ENCODE measurements at places on chromosomes 6 and 20.

GRCh38 chr6:87919001-87919400 is 128.6 kb upstream of the SPACA1 start:
- no peak for DNase-seq

DNA sequence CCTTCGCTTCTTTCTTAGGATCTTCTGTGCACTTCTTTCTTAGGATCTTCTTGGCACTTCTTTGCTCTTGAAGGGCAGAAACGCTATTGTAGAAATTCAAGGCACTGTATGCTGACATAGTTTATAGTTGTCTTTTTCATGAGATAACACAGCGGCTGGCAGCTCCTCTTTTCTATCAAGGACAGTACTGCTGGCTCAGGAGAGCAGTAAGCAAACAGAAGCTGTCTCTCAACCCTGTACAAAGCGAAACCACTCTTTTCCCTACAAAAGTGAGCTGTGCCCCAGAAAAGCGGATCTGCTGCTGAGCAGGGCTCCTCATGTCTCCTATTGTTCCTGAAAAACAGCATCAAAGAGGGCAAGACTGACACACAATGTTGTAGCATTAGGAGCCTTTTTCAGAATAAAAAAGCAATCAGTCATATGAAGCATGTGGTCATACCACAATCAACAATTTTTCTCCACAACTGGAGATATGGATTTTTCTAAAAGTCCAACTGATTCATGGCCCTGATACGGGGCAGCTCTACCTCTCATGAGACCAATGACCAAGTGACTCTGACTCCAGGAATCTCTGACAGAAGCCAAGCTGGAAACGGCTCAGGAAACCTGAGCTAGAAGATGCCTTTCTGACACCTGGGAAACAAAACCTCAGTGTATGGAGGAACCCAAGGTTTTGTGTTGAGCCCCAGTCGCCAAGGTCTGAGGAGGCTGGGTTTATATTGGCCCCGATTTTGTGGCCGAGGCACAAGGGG is 255.9 kb downstream of the ESR1 start:
- no peak for DNase-seq

DNA sequence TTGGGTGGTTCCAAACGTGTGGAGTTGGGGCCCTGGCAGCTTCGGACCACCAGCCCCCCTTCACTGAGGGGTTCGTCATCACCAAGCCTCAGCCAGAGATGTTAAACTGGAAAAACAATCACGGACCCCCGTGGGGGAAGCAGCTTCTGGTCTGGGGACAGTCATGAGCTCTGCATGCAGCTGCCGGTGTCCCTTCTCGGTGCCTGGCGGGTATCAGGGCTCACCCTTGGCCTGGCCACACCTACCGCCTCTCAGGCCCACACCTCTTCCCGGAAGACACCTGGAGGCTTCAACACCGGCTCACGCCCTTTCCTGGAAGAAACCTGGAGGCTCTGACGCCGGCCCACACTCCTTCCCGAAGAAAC is 77.8 kb upstream of the BHLHE23 start:
- DNase-seq, result no peak

DNA sequence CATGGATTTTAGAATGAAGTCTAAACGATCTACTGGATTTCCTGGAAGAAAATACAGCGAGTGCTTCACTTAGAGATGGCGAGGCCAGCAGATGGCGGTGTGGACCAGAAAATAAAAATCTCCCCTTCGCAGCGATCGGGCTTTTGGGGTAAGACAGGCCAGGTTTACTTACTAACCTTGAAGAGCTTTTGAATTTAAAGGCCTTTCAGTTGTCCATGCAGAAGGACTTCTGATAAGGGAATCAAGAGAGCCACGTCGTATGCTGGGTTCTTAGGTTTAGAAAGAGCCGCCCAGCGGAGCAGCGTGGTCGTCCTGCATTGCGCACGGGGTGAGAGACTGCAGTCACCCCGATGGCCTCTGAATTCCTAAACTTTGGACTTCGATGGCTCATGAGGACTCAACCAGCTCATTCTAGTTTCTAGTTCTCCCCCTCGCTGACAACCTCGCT is 125.2 kb upstream of the RALGAPA2 start:
- no peak for DNase-seq

DNA sequence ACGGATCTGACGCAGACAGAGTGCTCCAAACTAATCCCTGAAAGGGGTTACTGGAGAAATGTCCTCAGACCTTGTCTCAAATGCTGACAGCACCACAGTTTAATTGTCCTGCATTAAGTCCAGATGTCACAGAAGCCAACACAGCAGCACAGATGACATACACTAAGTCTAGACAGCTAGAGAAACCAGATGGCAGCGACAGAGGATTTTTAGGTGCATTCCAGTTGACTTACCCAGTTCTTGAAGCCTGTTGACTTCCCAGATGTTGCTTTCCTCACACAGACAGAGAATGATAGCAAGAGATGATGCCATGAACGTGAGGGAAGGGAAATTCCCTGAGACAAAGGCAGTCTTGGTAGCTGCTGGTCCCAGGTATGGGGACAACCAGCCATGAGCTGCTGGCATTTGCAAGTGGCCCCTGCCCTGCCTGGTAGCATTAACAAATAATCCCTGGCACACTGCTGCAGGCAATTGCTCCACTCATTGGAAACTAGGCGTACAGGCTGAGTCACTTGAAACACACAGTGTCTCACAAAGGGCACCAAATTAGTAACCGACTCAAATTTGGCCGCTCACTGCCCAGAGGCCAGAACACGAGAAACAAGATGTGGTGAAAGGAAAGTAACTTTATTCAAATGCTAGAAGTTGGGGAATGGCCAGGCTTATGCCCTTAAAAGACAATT is 52.2 kb downstream of the ADGB start:
- no peak for DNase-seq

DNA sequence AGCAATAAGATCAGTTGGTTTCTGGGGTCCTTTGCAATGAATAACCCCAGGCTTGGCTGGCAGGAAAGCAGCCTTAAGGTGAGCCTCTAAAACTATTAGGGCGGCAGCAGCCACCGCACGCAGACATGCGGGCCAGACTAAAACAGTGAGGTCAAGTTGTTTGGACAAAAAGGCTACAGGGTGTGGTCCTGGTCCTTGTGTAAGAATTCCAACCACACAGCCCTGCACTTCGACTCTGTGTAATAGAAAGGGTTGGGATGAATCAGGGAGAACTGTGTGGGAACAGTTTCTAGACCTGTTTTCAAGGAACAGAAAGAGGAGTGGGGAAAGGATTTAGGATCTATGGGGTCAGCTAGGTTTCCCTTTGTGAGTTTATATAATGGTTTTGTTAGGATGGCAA is 237.6 kb downstream of the SMOC2 start:
- no peak for DNase-seq

GRCh38 chr20:38372806-38373205 is 26.5 kb downstream of the LBP start:
- DNase-seq, result no peak

GRCh38 chr6:75952128-75952527 is 120.3 kb downstream of the IMPG1 start:
- no peak for DNase-seq

GRCh38 chr6:8000636-8001035 is 63.6 kb downstream of the BLOC1S5 start:
- no peak for DNase-seq

GRCh38 chr6:37192666-37193065 is 22.7 kb downstream of the PIM1 start:
- DNase-seq, result no peak

- no peak for DNase-seq
Measured at GRCh38 chr6:143150281-143150680, 89.6 kb downstream of the AIG1 start.

DNA sequence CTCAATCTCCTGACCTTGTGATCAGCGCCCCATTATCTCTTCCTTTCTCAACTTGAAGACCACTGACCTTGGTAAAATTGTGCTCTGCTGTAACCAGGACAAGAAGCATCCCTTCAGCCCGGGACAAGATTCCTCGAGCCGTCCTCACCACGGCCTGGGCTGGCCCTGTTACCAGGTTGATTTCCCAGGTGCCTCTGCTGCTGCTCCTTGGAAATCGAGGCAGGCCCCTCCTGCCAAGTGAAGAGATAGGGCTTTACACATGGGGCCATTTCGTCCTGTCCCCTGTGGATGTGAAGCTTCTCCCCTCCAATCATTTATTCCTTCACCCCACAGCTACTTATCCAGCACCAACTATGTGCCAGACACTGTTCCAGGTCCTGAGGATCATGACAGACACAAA is 21.5 kb downstream of the RAB44 start:
- no peak for DNase-seq

DNA sequence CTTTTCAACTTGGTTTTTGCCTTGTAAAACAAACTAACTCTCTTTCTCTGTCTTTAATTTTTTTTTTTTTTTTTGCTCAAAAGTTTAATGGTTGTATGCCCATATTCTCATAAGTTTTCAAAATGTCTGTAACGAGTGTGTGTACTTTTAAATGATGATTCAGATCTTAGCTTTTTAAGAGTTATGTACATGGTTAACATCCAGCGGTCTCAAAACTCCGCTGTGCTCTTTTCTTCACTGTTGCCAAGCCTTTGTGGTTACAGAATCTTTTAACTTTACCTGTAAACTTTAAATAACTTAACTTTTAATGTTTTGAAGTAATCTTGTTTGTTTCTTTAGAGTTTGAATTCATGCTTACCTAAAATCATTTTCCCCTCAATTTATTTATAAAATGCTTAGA is 133.0 kb downstream of the SAMD5 start:
- DNase-seq, result no peak

- no peak for DNase-seq
Measured at GRCh38 chr20:31977080-31977479, 9.1 kb downstream of the XKR7 start.

- no peak for DNase-seq
Measured at GRCh38 chr6:12295558-12296254, 5.5 kb downstream of the EDN1 start.

GRCh38 chr6:83459663-83460062 is 28.8 kb upstream of the ME1 start:
- no peak for DNase-seq

GRCh38 chr6:18386298-18386976 is 713 bp upstream of the RNF144B start:
- no peak for DNase-seq

GRCh38 chr6:26420688-26421171 is 18.7 kb downstream of the BTN3A1 start:
- no peak for DNase-seq

DNA sequence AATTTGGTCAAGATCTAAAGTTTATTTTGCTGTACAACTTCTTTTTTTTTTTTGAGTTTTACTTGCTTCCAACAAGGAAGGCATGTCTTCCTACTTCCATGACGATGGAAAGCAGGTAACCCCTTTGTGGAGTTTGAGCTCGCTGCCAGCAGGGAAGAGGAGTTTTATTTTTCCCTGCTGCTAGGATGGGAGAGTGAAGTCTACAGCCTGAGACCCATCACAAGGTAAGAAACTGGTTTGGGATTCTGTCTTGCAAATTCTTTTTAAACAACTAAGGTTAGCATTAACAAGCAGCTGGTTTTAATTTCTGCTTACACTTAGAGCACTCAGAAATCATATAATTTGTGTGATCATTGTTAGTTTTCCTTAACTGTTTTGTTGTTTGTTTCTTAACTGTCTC is 108.0 kb upstream of the MAP3K4 start:
- no peak for DNase-seq

GRCh38 chr20:34532756-34533155 is 16.5 kb downstream of the DYNLRB1 start:
- no peak for DNase-seq

DNA sequence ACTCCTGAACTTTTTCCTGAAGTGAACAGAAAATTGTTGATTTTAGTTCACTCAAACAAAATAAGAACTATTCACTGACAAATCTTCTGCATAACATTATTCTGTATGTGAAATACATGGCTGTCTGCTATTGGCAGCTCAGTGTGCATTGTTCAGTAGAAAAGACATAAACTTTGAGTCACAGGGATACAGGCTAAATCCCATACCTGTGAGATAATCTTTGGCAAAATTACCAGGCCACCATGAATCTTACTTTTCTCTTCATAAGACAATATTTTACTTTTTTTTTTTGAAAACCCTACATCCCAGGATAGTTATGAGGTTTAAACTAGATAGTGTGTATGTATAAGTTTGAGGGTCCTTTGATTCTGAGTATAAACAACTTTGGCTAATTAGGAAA is 224.8 kb downstream of the GRM1 start:
- no peak for DNase-seq

DNA sequence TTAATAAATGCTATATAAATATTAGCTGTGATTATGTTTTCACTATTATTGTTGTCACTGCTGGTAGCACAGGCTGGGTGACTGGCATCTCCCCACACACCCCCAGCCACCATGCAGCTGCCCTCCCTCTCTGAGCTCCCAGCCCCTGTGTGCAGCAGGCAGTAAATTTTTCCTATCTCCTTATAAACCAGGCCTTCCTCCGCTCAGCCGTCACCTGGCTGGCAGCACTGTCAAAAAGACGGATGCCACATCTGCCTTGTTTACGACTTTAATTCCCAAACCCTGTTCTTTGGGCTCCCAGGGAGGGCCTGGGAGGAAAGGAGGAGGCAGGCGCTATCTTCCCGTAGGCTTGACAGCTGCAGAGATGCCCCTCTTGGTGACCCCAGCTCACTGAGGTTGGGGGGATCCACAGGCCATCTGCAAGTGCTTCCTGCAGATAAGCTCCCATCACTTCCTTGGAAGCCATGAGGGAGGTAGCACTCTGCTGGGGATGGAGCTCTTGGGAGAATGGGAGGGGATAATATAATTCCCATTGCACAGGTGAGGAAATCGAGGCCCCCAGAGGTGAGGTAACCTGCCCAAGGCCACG is 94.5 kb downstream of the GRM4 start:
- no peak for DNase-seq

DNA sequence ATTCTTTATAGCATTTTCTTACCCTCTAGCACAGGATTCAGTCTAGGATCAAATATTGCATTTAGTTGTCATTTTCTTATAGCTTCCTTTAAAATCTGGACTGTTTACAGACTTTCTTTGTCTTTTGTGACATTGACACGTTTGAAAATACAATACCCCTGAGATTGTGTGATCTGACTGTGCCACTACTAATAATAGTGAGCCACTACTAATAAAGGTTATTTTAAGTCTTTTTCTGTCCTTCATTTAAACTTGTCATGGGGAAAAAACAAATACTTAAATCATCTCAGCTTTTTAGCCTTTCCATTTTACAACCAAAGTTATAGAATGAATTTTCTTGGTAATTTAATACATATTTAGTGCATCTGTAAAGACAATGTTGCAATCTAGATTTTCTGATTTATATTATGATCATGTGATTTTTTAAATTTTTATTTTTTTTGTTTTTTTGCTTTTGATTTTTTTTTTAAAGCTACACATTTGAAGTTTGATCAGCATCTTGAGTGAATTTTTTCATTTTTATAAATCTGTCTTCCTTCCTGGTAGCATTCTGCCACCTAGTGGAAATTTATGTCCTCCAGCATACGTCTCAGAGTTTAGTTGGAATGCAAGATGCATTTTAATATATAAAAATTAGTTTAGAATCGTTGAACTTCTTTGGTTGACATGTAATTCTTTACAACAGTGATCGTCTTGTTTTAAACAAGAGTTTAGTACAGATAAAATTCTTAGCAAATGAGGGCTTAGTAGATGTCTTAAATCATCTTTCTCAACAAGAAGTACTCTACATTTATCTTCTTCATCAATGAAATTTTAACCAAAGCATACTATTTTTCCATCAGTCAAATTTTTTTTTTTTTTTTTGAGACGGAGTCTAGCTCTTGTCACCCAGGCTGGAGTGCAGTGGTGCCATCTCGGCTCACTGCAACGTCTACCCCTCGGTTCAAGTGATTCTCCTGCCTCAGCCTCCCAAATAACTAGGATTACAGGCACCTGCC is 119.4 kb downstream of the NCOA3 start:
- no peak for DNase-seq
